ENCODE measurements at places on chromosomes 1 and 21.

DNA sequence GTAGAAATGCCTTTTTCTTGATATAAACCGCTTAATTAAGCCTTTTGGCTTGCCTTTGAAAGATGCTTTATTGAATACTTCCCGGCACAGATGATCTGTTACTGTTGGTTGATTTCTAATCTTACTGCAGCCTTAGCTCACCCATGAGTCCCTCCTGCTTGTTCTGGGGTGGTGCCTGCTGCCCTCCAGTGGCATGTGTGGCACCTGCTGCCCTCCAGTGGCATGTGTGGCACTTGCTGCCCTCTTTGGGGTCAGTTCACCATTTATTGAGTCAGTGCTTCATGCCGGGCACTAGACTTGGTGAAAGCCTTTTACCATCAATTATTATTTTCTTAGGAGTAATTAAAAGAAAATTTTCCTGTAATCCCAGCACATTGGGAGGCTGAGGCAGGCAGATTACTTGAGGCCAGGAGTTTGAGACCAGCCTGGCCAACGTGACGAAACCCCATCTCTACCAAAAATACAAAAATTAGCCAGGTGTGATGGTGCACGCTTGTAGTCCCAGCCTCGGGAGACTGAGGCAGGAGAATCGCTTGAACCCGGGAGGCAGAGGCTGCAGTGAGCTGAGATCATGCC is 54.3 kb downstream of the ADARB1 start:
- peak; percentile 86 for DNase-seq

- DNase-seq = no peak
Measured at GRCh38 chr1:11194407-11195176, 5.4 kb downstream of the ANGPTL7 start.

GRCh38 chr1:209844695-209845407 is 17.1 kb downstream of the UTP25 start:
- no peak for DNase-seq

GRCh38 chr21:37372951-37373350 is 6.4 kb downstream of the DYRK1A start:
- DNase-seq = no peak

- no peak for DNase-seq
Measured at GRCh38 chr1:22578732-22579361, 15.6 kb downstream of the EPHA8 start.

Measured in Karpas-422 (cell line).